ENCODE measurements at places on chromosomes 7 and 10.

- DNase-seq = no peak
Observed at GRCh38 chr7:17611611-17612010, 313.2 kb downstream of the AHR start.

GRCh38 chr7:22109761-22110160, 164.1 kb upstream of the CDCA7L start:
- peak; percentile 26 for DNase-seq

DNA sequence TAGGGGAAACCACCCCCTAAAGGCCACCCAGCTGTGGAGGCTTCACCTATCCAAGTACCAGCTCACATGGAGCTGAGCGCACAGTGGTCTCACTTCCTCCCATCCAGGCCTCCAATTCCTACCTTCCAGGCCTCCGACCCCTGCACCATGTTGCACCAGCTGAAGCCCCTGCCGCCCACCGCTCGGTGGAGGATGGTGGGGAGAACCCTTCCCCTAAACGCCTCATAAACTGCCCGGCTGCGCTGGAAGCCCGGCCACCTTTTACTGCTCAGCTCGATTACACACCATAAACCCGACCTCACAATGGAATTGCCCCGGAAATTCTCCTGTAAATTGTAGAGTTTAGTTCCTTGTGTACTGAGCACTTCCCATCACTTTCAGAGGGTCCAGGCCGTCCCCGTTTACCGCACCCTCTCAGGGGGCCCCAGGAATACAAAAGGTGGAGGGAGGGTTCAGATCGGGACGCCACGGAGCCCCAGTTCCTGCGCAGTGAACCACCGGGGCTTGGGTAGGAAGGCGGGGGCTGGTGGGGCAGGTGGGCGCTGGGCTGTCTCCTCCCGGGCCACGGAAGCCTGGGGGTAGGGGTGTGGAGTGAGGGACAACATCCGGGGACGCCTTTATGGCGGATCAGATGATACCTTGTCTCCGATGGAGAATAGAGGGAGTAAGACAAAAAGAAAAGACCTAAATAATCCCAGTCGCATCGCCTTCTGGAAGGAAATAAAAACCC, 1.4 kb upstream of the HOXA7 start:
- DNase-seq = no peak

DNA sequence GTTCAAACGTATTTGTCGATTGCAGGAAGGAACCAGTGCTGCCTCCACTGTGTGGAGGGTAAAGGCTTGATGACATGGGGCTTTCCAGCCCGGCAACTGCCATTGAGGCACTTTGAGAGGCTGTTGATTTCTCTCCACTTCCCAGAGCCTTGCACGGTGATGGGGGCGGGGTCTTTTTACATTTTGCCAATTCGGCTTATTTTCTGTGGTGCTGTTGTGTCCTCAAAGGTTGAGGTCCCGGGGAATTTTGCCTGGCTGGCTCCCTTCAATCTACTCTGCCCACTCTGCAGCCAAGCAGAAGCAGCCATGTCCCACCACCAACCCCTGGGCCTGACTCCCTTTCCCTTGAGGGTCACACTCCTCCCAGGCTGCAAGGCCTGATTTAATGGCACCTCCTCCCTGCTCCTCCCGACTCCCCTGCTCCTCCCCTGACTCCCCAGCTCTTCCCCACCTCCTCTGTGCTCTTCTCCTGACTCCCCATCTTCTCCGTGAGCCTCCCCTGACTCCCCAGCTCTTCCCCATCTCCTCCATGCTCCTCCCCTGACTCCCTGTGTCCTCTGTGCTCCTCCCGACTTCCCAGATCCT, 39.0 kb downstream of the OAT start:
- no peak for DNase-seq

DNA sequence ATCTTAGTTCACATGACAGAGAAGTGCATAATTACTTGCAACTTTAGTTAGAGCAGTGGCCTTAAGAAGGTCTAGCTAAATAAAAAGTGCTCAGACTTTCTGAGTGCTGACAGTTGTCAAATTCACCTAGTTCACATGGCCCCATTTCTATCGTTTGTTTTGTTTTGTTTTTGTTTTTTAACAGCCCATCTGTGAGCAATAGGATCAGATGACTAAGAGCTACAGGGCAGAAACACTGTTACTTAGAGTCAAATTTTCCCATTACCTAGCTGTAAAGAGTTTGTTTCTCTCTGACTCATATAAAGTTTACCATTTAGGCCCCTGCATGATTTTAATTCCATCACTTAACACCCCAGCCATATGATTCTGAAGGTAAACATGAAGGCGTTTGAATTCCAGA, 18.8 kb downstream of the CAV1 start:
- DNase-seq = peak; percentile 56

GRCh38 chr10:5563991-5564536, 39.3 kb downstream of the CALML3 start:
- DNase-seq = peak; percentile 86

All from fibroblast of skin of back (primary cell).